COR-L47 (cell line): ENCODE measurements at places on chromosomes 1 and 21.

GRCh38 chr1:226816576-226816975, 53.8 kb upstream of the PSEN2 start:
- no peak for DNase-seq

GRCh38 chr1:230611128-230611877, 31.0 kb upstream of the COG2 start:
- no peak for DNase-seq

GRCh38 chr1:9900142-9901043, 9.7 kb downstream of the CTNNBIP1 start:
- DNase-seq = no peak

- DNase-seq = no peak
Measured at GRCh38 chr1:4408380-4408779, 246.0 kb upstream of the AJAP1 start.

DNA sequence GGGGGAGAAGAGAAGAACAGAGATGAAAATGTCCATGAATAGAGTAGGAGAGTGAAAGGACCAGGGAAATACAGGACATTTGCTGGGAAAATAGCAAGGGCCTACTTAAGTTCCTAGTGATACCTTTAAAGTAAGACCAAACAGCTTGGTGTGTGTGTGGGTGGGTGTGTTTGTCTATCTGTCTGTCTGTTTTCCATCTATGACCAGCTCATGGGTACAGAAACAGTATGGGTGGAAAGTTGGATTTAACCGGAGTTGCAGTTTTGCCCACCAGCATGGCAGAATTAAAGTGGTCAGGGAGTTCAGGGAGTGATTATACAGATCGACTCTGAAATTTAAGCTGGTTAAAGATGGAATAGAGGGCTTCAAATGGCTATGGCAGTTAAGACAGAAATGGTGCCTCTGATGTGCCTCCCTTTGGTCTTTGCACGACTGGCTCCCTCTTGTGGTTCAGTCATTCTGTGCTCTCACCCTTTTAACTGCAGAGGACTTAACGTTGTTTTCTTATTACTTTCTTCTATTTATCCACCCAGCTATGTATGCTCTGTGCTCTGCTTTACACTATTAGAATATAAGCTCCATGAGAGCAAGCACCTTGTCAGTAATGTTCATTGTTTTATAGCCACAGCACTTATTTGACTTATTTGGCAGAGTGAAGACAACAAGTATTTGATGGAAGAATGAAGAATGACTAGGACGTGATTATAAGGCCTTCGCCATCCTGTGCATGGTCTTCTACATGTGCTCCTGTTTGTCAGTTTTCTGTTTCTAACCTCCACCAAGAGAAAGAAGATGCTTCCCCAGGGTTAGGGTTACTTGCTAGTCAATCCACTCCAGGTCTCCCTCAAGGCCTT, 72.7 kb upstream of the AK4 start:
- DNase-seq = peak; percentile 45

GRCh38 chr1:235735621-235736020, 86.0 kb upstream of the GNG4 start:
- no peak for DNase-seq

DNA sequence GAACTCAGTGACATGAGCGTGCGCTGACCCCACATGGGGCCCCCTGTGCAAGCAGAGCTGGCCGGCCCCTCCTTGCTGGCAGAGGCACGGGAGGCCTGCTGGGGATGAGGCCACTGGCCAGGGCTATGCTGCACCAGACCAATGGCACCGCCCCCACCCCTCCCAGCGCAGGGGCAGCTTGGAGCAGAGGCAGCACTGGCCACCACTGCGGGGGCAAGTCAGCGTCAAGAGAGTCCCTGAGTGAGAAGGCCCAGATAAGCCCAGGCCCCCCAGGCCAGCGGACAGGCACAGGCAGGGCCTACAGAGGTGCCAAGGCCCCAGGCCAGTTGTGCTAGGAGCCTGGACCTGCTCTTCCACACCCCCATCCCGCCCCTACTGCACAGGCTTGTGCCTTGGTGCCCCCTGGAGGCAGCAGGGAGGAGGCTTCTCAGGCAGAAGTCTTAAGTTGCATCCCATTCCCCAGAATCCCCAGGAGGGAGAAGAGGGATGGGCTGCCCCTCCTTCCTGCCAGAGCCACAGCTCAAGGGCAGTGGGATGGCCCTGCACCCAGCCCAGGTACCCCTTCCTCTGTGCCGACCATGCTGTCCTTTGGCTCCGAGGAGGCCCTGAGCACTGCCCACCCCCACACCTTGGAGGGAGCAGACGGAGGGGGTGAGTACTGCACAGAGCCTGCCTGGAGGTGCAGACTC, 35.8 kb downstream of the EPHX1 start:
- DNase-seq = peak; percentile 76

- peak; percentile 88 for DNase-seq
Measured at GRCh38 chr1:198937231-198938031, 298.6 kb downstream of the PTPRC start.

DNA sequence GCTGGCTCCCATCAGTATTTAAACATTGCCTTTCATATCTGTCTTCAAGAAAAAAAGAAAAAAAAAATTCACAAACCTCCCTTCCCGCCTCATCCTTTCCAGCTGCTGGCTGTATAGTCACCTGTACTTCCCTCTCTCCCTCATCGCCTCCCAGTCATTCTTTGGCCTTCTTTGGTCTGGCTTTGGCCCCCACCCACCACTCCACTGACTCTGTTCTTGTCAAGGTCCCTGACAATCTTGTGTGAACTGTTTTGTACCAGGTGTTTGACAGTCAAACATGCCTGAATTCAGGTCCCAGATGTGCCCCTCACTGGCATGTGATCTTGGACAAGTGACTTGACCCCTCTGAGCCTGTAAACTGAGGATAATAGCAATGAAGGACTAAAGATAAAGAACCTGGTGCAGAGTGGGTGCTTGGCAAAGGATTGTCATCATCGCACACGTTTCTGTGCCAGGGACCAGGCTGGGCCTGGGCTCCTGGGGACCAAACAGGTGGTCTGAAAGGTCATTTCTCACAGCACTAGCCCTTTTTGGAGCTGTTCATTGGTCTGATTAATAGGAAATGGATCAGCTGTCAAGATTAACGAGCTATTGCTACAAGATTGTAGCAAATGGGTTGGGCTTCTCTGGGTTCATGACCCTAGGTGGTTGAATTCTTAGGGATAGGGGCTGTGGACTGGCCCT, 21.5 kb downstream of the PTPRF start:
- no peak for DNase-seq

DNA sequence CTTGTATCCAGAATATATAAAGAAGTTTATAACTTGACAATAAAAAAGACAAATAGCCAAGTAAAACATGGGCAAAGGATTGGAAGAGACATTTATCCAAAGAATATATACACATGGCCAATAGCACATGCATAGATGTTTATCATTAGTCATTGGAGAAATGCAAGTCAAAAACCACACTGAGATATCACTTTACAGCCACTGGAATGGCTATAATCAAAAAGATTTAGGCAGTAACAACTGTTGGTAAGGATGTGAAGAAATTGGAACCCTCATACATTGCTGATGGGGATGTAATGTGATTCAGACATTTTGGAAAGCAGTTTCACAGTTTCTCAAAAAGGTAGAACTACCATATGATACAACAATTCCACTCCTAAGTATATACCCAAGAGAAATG, 51.1 kb downstream of the SLC44A5 start:
- no peak for DNase-seq

DNA sequence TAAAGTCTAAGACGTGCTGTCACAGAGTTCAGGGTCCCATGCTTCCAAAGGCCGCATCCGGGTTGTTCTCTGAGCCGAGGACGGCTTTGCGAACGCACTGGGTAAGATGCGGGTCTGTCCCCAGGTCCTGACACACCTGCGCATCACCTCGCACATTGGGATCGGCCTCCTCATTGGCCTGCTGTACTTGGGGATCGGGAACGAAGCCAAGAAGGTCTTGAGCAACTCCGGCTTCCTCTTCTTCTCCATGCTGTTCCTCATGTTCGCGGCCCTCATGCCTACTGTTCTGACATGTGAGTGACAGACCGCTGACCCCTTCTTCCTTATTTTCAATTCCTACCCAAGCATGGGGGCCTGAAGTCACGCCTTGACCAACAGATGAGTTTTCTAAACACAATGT, 25.3 kb downstream of the TFF3 start:
- DNase-seq = no peak

- DNase-seq = no peak
Measured at GRCh38 chr1:228079013-228079412, 3.5 kb upstream of the ARF1 start.

GRCh38 chr1:150516050-150516591, 569 bp downstream of the FALEC start:
- DNase-seq = no peak

DNA sequence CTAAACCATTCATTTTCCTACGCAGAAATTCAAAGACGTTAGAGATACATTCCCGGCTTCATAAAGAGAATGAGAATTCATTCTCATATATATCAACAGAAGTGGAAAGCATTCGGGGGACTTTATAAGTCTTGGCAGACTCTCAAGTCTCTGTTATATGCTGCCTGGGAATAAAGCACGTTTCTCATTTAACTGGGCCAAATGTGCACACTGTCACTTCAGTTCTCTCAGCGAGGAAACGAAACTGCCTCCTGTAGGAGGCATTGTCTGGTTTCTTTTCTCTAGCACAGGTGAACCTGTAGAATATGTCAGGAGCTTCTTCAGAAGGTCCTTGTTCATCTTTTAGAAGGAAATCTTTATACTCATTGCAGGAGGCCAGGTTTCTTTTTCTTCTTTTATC, 367.6 kb downstream of the PTBP2 start:
- DNase-seq = no peak

GRCh38 chr1:205340676-205341075, 16.0 kb downstream of the KLHDC8A start:
- no peak for DNase-seq

- no peak for DNase-seq
Measured at GRCh38 chr1:33302325-33302724, 18.6 kb downstream of the A3GALT2 start.

GRCh38 chr1:212702672-212703071, 3.0 kb upstream of the BATF3 start:
- no peak for DNase-seq

DNA sequence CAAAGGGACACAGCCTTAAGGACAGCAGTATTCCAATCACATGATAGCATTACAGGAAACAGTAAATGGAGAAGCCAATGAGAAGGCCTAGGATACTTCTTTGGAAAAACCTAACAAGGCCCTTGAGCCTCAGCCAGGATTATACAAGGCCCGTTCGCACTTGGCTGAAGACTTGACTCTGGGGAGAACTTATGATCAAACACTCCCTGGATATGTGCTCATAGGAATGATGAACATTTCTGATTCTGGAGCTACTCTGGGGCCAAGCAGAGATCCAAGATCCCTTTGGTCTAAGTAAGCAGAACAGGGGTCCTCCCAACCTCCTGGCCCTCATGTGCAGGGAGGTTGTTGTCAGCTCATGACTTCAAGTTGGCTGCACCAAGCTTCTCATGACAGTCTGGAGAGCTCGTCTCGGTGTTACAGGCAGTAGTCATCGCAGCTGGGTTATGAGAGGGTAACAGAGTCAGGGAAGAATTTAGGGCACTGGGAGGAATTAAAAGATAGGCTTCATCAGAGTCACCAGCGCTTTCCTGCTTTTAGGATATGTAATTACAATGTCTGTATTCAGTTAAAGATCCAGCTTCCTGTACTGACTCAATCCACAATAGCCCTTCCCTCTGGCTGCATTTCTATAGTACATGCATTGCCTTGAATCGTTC, 92.5 kb upstream of the IRF2BP2 start:
- DNase-seq = no peak

DNA sequence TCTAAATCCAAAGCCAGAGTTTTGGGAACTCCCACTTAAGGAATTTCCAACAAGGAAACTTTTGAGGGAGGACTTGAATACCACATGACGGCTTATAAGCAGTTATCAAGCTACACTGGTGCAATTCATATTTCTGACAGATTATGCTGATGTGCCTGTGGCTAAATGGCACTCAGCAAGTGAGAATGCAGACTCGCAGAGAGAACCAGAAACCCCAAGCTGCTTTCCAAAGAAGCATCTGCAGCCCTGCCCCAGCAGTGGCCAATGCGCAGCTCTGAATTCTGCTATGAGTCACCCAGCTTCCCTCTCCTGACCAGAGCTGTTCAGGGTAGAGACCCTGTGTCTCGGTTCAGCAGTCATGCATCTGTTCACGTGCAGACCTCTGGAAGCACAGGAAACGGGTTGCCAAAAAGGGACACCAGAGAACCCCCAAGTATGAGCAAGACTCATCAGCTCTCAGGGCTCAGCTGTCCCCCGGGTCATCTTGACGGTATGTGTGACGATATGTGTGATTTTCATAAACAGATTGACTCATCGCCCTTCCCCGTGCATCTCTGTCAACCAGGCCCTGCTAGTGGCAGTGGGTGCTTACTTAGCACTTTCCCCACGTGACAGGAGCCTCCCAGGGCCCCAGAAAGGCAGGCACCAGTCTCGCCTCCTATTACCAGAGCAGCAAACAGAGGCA, 76.3 kb downstream of the ITPKB start:
- DNase-seq = no peak

- DNase-seq = no peak
Measured at GRCh38 chr1:85121744-85122143, 73.4 kb upstream of the MCOLN3 start.

- no peak for DNase-seq
Measured at GRCh38 chr1:3366126-3367051, 88.1 kb upstream of the ARHGEF16 start.

- no peak for DNase-seq
Measured at GRCh38 chr1:37068897-37069296, 34.6 kb upstream of the GRIK3 start.

DNA sequence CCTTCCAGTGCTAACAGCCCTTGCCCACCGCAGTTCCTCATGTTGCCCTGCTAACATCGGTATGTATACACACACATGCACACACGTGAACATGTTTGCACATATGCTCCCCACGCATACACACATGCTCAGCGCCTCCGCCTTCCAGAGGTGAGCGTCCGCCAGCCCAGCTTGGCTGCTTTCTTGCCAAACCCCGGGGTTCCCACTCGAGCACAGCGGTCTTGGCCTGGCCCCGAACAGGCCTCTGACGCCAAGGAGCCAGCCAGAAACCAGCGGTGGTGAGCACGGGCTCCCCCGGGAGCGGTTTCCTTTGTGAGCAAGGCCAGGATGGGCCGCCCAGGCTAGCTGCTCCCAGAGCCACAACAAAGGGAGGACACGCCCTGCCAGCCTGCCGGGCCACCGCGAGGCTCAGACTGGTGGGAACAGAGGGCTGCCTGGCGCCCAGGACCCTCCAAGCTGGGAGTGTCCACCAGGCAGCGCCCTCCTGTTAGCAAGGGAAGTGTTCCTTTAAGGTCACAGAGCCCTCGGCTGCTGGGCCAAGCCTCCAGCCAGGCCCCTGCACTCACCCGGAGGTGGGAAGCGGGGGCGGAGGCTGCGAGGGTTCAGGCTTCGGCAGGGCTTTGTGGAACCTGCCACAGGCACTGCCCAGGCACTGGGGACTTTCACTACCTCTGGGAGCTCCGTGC, 65.4 kb downstream of the ALPL start:
- DNase-seq = peak; percentile 90

GRCh38 chr1:151290709-151291303, 8.7 kb downstream of the ZNF687 start:
- DNase-seq = no peak

DNA sequence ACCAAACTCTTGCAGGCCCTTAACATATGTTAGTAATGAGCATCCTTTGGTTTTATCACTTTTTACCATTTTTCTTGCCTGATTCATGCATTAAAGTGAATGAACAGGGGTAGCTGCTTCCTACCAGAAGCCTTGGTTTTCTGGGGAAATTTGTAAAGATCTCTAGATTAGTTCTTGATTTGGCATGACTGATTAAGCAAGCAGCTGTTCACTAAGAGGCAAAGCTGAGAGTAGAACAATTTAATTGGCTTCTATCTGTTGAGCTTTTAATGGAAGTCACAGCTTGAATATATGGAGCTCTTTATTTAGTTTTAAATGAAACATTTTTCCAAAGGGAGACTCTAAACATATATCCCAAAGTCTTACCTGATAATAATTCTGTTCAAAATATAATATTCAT, 23.6 kb downstream of the TLCD4 start:
- no peak for DNase-seq
